Fibroblast of lung (primary cell): ENCODE measurements at places on chromosomes 16 and 17. TPM values are rescaled to one million over a fixed set of nuclear protein-coding genes. Genes with fewer than 3 reads are reported as not detected.
A peak's percentile ranks its signal among the peaks of the same experiment; 100 is the strongest.

DNA sequence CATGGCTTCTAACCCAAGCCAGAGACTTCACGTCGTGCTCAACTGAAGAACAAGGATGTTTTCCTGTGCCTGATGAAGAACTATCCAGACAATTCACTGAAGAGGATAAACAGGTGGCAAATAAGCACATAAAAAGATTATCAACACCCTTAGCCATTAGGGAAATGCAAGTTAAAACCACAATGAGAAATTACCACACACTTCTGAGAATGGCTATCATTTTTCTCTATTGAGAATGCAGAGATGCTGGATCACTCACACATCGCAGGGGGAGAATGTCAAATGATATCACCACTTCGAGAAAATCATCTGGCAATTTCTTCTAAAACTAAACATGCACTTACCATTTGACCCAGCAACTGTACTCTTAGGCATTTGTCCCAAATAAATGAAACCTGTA is 162.8 kb downstream of the IRX3 start:
- DNase-seq, result no peak

- DNase-seq, result peak; percentile 15
These were observed 29.0 kb downstream of the SRL start for GRCh38 chr16:4212934-4213296.

GRCh38 chr16:5634666-5635180 is 537.1 kb upstream of the EEF2KMT start:
- DNase-seq, result no peak

- no peak for DNase-seq
These were observed 16.4 kb downstream of the MAP2K3 start for GRCh38 chr17:21300601-21301571.

GRCh38 chr16:12708266-12708665 is 95.4 kb downstream of the CPPED1 start:
- DNase-seq, result no peak

GRCh38 chr17:77696151-77696720 is 262.3 kb upstream of the TNRC6C start:
- no peak for DNase-seq

GRCh38 chr16:24754543-24754942 is 25.1 kb downstream of the TNRC6A start:
- DNase-seq, result no peak

- no peak for DNase-seq
These were observed 39.7 kb downstream of the SCPEP1 start for GRCh38 chr17:57017625-57018024.

- no peak for DNase-seq
These were observed 116.4 kb downstream of the SEC14L1 start for GRCh38 chr17:77257169-77257568.

- no peak for DNase-seq
These were observed 58.0 kb upstream of the CLEC18A start for GRCh38 chr16:69893106-69893505.

- peak; percentile 95 for DNase-seq
These were observed 192.4 kb downstream of the SEC14L1 start for GRCh38 chr17:77332981-77333685.

DNA sequence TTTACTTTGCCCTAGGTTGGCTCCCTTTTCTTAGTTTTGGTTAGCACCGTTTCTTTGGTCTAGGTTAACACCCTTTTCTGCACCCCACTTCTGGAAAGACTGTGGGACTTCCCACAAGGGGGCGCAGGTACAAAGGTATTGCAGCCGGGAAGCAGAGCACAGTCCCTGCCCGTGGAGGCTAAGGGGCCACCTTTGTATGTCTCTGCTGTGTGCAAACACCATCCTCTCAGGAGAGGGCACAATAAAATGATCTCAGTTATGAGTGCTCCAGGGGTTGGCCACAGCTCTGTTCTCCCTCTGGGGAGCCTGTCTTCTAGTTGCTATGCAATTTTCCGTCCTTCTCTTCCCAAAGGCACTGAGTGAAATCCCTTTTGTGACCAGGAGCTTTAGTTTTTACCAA is 28.4 kb upstream of the TMC5 start:
- DNase-seq, result peak; percentile 24

DNA sequence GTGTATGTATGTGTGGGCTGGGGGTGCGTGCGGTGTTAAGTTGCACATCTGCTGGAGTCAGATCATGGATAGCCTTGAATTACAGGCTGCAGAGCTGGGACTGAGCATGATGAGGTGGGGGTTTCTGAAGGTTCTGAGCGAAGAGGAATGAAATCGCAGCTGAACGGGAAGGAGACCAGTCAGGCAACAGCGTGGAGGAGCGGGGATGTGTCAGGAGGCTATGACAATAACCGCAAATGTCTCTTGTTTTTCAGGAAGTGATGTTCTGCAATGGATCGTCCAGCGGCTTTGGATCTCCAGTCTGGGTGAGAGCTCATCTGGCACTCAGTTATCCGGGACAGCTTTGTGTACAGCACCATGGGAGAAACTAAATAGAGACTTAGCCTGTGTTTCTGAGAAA is 20.9 kb downstream of the RGS9 start:
- no peak for DNase-seq

DNA sequence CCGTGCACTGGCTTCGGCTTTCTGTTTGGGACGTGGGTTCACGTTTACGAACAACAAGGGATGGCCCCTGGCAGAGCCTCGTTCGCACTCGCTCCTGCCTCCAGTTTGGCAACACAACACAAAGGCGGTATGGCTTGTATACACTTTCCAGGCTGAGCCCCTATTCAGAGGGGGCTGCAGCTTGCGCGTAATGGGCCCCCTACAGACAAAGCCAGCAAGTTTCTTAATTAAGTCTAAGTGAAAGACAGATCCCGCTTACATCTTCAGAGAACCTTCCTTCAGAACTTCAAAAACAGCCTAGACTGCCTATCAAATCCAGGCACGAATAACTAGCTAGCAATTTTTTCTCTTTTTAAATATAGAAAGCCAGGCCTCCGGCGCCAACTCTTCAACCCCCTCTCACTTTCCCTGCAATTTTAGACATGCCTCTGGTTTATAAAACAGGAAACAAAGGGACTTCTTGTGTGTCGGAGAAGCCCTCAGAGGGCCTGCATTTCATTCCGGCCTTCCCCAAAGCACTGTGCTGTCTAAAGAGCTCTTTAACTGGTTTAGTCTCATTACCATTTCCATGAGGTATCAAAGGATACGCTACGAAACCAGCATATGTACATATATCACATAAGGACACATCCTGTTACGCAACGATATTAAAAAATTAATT is 244.9 kb downstream of the STX8 start:
- DNase-seq, result no peak

DNA sequence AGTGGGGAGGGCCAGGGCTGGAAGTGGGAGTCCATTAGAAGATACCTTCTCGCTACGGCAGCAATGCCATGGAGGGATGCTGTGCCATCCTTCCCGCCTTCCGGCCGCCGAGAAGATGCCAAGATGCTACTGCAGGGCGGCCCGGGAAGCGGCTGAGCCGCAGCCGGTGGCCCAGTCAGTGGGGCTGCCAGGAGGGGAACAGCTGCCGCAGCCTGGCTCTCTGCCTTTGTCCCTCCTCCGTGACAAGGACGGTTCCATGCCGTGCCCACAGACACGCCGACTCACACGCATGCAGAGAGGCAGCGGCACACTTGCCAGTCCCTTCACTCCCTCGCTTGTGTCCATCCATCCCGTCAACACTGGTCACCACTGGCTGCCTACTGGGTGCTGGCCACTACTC is 20.2 kb upstream of the NCBP3 start:
- DNase-seq, result no peak

DNA sequence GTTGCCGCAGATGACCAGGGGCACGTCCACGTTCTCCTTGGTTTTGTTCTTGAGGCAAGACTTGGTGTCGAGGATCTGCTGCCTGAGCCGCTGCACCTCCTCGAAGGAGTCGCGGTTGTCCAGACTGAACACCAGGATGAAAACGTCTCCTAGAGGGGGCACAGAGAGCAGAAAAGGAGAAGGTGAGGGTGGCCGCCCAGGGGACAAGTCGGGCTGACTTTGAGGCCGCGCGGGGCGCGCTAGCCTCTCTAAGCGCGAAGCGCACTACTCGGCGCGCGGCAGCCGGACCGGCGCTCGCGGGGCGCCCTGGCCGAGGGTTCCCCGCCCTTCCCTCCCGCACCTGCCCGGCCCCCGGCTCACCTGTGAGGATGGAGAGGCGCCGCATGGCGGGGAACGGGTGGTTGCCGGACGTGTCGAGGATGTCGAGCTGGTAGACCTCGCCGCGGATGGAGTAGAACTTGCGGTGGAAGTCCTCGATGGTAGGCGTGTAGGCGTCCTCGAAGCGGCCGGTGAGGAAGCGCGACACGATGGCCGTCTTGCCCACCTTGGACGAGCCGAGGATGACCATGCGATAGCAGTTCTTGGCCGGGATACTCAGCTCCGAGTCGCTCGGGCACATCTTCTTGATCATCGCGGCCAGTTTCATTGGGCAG is 533 bp downstream of the RASD1 start:
- peak; percentile 27 for DNase-seq

- no peak for DNase-seq
These were observed 677 bp downstream of the SLC13A2 start for GRCh38 chr17:28474111-28474531.

DNA sequence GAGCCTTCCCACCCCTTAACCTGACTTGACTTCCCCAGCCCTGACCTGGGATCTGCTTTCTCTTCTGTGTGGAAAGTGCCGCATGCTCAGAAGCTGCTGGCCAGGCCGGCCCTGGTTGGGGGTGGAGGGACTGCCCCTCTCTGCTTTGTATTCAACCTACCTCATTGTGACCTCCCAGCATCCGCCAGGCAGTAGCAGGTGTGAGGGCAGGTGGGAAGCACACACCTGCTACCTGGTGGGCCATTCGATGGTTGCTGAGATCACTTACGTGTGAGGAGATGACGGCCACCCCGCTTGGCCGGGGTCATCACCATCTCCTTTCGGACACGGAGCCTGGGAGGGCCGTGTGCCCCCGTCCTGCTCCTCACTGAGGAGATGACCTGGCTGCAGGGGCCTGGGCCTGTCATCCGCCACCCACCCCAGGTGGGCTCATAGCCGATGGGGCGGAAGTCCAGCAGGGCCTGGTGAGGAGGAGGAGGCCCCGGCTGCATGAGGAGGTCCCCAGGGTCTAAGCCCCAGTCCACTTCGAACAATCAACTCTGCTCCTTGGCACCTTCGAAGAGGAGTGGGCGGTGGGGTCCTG is 7.1 kb downstream of the CPNE7 start:
- DNase-seq, result no peak

GRCh38 chr17:58306131-58306951 is 22.3 kb downstream of the TSPOAP1 start:
- DNase-seq, result no peak

Gene CRYM
- 0.26 and 0.50 TPM in 2 replicates for total RNA-seq

Gene ZNF594
- 7.7 and 8.3 TPM in 2 replicates for total RNA-seq

Gene VWA3A
- total RNA-seq, result 0.17 TPM in 1 of 2 replicates, not detected in the other

Gene IGSF6
- total RNA-seq, result under 0.01 TPM in 1 of 2 replicates, not detected in the other

Gene ABCA3
- 1.5 and 6.1 TPM in 2 replicates for total RNA-seq

Gene DYNLL2
- total RNA-seq, result 32.1 and 32.9 TPM in 2 replicates

Gene PLA2G15
- total RNA-seq, result 14.9 and 28.7 TPM in 2 replicates

Gene SLC7A6
- 8.5 and 11.9 TPM in 2 replicates for total RNA-seq

Gene TMEM107
- total RNA-seq, result 15.4 and 36.0 TPM in 2 replicates
